ENCODE measurements at places on chromosomes 1 and 21.

DNA sequence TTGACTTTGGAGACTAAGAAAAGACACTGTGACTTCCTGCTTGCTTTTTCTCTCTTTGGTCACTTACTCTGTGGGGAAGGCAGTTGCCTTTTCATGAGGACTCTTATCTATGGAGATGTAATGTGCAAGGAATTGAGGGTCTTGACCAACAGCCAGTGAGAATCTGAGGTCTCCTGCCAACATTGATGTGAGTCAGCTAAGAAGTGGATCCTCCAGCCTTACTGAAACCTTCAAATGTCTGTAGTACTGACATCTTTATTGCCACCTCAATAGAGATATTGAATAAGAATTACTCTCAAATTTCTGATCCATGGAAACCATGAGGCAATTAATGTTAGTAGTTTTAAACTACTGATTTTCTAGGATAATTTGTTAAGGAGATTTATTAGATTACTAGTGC lies 598.4 kb downstream of the ADGRL2 start:
- DNase-seq = no peak

- no peak for DNase-seq
Measured at GRCh38 chr21:26082549-26082948, 88.0 kb downstream of the APP start.

DNA sequence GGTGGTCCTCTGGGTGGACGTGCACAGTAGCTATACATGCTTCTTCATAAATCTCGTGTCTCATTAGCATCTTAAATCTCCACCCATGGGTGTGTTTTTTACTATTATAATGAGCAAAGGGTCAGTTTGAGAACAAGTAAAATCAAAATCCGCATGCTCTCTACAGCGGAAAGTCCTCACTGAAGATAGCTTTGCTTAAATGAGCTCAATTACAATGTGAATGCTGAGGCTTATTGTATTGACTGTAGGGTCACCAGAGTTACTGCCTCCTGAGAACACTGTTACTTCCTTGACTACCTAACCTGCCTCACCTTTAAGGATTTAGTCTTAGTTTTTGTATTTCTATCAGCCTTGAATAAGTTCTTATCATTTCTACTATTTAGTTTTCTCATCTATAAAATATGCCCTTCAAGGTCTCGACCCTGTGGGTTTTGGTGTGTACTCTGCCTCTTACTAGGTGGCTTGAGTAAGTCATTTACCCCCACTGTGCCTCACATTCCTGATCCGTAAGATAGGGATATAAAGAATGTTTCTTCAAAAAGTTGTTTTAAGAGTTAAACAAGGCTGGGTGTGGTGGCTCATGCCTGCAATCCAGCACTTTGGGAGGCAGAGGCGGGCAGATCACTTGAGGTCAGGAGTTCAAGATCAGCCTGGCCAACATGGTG lies 7.9 kb downstream of the SLAMF7 start:
- no peak for DNase-seq

- DNase-seq = no peak
Measured at GRCh38 chr1:206831650-206832049, 33.8 kb upstream of the IL20 start.

DNA sequence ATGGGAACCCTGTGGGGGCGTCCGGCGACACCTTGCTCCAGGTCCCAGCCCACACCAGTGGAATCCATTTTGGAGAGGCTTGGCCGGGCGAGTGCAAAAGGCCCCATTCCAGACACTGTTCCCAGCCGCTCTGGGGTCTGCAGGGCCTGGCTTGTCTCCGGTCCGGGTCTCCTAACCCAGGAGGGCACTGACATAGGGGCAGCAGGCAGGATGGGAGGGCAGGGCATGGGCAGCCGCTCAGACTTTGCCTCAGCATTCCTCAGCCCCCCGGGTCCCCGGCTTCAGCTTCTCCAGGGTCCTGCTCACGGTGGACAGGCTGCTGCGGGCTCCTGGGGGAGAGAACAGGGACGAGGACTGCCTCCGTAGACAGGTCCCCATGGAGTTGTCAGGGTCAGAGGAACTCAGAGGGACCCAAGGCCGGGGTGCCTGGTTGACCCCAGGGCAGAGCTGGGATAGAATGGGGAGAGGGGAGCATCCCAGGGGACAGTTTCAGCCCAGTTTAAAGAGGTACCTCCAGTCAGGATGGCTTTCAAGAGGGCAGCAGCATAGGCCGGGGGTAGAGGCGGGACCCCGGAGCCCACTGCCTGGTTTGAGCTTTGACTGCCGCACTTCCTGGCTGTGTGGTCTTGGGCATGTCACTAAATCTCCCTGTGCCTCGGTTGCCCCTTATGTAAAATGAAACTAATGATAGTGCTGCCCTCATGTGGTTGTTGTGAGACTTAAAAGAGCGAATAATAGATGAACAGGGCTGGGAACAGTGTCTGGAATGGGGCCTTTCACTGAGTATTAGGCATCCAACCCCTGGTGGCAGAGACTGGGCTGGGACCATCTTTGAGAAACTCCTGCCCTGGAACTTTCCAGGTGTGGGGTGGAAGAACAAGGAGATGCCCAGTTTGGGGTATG lies 3.7 kb downstream of the KNCN start:
- DNase-seq = no peak

GRCh38 chr1:187001198-187001889 lies 172.6 kb downstream of the PLA2G4A start:
- DNase-seq = no peak

DNA sequence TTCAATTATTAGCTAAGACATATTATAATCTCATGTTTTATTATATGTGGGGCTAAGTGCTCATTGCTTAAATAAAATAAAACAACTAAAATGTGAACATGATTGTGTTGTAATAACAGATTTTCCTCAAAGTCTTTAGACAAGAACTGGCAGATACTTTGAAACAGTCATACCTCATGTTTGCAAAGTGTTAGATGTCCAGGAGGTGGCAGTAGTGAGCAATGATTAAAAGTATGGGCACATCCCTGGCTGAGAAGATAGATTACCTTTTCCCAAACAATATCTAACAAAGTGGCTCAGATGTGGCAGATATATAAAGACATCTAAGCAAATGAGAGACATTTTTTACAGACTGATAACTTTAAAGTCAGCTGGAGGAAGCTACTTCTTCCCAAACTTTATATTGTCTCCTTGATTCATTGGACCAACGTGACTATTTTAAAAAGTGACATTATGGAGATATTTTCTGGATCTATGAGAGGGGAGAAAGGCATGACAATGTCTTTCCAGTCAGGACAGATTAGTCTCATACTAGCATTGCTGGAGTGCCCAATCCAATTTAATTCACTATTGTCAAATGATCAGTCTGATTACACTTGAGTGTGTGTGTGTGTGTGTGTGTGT lies 269.8 kb downstream of the S1PR1 start:
- DNase-seq = peak; percentile 43

DNA sequence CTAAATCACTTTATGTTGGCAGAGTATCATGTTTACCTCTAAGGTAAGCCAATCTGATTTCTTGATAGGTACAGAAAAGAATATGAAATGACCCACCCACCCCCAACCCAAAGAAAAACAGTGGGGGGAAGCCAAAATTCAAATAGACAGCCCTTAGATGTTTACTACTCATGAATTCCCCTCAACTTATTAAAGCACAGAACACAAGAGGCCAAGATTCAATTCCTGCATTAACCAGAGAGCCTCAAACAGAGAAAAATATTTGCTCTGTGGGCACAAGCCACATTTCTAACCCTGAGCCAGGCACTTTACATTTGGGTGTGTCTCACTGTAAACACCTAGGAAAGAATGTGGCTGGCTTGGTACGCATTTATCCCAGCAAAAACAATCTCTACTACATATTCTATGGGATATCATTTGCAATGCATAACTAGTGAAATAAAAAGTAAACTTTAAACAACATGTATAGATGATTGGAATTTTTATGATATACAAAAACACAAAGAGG lies 84.3 kb downstream of the PTPN14 start:
- no peak for DNase-seq

GRCh38 chr1:46931151-46931550 lies 10.1 kb downstream of the CYP4A11 start:
- no peak for DNase-seq

DNA sequence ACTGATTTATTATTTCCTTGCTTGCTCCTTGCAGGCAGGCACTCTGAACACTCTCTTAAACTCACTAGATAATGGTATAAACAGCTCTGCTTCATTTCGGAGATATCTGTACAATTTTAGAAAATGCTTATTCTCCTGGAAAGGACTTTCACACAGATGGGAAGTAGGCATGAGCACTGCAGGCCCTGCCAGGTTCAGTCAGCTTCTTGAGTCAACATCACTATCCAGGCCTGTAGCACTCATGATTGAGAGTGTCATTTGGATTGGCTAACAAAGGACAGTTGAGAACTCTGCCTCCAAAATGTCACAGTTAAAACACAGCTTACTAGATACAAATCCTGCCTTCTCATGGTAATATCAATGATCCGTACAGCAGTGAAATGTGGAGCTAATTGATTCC lies 181.9 kb downstream of the CYYR1 start:
- DNase-seq = no peak

DNA sequence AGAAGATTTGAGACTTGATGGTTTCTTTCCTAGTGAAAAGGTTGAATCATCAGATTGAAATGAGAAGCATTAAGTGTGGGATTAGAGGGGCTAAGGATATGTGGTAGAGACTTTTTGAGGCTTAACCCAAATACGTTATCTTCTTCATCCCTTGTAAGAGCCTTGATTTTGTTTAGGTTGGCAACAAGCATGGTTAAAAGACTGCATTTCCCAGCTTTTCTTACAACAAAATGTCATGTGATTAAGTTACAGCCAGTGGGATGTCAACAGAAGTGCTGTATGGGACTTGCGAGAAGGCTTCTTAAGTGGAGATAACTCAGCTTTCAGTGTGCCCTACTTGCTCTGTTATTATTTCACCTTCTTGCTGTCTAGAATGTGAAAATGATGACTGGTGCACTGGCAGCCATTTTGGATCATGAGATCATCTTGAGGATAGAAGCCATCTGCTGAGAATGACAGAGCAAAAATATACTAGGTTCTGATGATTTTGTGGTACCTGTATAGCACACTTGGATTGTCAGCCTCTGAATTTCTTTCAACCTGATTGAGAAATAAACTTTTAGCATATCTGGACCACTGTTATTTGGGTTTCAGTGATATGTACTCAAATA lies 41.3 kb upstream of the GNG12 start:
- DNase-seq = no peak

DNA sequence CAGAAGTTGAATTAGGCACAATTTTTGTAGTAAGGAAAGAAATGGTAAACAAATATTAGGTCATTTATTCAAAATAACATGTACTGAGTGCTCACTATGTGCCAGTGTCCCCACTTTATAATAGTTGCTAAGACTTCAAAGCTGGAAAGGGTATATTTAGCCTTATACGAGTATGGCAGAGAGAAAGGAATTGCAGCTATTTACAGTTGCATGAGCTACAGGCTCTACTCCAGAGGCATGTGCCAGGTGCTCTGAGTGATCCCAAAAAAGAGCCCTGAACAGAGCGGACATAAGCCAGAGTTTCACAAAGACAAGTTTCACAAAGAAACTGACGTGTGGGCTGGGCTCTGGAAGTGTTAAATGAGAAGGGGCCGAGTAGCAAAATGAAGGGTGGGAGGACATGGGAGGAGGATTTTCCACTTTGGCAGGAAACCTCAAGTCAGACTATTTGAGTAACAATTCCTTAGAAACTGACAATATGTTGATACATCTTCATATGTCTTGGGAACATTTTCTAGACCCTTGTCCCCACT lies 40.9 kb downstream of the FASLG start:
- no peak for DNase-seq

DNA sequence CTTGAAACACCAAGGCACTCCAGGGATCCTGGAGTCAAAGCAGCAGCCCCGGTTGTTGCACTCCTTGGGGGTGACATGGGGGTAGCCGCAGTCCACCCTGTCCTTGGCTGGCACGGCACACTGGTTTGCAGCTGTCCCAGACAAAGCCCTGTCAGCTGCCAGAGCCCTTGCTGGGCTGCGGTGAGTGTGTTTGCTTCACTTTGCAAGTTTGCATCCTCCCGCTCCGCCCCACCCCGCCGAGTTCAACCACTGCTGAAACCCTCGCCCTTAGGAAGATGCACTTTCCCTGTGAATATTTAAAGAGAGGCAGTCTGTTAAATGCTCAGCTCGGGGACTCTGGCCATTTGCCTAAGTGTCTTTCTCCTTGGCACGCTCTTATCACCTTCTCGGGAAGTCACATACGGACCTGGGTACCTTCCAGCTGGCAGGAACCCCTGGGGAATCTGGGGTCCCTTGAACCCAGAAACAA lies 1.7 kb downstream of the TFF3 start:
- DNase-seq = no peak

- DNase-seq = no peak
Measured at GRCh38 chr1:179169616-179170467, 59.6 kb downstream of the ABL2 start.

DNA sequence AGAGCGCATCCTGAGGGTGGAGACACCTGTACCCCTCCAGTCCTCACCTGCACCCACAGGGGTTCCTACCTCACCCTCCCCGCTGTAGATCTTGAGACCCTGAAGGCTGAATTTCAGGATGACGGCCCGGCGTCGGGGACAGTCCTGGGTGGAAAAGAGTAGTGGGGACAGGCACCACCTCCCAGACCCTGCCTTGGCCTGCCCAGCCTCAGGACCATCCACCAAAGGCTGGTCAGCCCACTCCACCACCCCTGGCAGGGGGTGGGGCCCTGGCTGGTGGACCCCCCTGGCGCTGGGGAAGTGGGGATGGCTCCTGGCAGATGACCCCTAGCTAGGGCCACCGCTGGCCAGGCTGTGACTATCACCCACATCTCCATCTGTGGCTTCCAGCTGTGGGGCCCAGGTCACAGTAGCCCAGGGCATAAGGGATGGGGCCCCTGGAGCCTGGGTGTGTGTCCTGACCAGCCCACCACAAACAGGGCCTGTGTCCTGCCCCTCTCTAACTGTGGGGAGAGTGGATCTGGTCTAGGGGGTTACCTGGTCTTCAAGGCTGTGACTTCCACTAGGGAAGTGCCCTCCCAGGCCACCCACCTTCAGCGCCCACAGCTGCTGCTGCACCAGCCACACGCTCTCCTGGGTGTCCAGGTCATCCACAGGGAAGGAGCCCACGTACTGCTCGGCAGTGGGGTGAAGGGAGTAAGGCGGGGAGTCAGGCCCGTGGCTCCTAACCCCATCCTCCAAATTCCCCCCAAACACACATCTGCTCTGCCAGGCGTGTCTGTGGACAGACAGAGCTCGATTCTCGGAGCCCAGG lies 5.4 kb downstream of the SH2D5 start:
- DNase-seq = no peak

- DNase-seq = no peak
Measured at GRCh38 chr1:2566101-2567045, 10.2 kb downstream of the TNFRSF14 start.

GRCh38 chr1:180778782-180779398 lies 133.8 kb upstream of the KIAA1614 start:
- no peak for DNase-seq

GRCh38 chr1:41847733-41848132 lies 71.0 kb downstream of the HIVEP3 start:
- DNase-seq = no peak

GRCh38 chr1:113303267-113303666 lies 87.0 kb upstream of the MAGI3 start:
- DNase-seq = no peak
